ENCODE measurements at places on chromosomes 4 and X.

- DNase-seq: peak; percentile 17
Observed at GRCh38 chrX:136711147-136711546, 63.2 kb downstream of the CD40LG start.

GRCh38 chr4:132992686-132993085 lies 156.4 kb upstream of the PCDH10 start:
- no peak for DNase-seq

- DNase-seq: no peak
Observed at GRCh38 chr4:124958847-124959246, 246.3 kb upstream of the ANKRD50 start.

DNA sequence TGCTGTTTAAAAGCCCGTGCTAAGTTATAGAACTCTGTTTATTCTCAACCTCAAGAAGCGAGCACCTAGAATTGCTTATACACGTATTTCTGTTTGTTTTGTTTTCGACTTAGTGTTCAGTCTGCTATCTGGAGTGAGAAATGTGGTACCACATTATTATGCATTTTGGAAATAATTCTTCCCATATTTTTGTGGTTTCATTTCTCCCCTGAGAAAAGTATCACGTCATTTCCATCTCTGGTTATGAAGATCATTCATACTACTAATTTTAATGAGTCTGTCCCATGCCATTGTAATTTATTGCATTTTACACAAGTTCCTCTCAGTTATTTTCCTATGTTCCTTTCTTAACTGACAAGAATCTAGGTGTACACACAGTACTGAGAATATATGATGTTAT lies 186.0 kb downstream of the DCHS2 start:
- no peak for DNase-seq

- DNase-seq: no peak
Observed at GRCh38 chr4:140268186-140268841, 105.1 kb upstream of the SCOC start.

DNA sequence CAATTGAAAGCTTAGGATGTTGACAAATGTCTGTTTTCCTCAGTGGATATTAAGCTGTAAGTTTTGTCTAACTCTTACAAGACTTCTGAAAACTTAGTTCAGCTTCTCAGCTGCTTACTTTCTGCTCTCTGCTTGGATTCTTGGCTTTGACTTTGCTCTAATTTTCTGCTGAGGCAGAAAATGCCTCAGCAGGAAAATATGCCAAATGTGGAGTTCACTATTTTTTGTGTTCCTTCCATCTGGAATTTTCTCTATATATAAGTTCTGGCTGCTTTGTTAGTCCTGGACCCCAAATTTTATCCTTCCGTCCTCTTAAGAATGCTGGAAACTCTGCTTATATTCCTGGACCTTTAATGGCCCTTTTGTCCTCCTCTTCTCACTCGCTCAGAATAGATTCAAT lies 352.6 kb upstream of the NWD2 start:
- no peak for DNase-seq

DNA sequence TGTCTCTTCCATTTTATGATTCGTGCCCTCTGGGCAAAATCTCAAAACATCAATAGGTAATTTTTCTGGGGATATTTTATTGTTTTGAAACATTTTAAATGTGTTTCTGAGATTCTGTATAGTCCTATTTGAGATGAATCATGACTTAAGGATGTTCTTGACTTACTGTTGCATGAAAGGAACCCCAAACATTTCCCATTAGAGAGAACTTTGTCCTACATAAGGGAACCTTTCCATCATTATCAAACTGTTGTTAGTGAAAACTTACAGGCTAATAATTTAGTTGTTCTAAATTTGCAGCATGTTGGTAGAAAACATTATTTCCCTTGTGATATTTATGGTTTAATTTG lies 523.3 kb downstream of the PPARGC1A start:
- DNase-seq: no peak

- no peak for DNase-seq
Observed at GRCh38 chrX:150361070-150361776, 1.9 kb upstream of the MAMLD1 start.

DNA sequence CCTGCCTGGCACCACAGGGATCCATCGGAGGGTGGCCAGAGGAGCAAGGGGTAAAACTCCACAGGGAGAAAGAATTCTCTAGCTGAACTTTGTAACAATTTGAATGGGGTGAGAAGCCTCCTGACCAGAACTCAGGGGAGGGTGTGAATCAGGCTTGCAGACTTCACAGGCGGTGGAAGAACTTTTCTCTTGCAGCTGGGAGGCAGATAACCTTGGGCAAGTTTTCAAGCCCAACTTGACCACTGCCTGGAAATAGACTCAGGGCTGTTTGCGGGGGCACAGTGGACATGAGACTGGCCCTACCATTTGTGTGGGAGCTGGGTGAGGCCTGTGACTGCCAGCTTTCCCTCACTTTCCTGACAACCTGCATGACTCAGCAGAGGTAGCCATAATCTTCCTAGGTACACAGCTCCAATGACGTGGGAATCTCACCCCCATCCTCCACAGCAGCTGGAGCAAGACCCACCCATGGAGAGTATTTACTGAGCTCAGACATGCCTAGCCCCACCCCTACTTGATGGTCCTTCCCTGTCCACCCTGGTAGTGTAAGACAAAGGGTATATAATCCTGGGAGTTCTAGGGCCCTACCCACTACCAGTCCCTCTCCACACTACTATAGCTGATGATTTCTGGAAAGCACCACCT lies 210.0 kb upstream of the AGTR2 start:
- DNase-seq: no peak

DNA sequence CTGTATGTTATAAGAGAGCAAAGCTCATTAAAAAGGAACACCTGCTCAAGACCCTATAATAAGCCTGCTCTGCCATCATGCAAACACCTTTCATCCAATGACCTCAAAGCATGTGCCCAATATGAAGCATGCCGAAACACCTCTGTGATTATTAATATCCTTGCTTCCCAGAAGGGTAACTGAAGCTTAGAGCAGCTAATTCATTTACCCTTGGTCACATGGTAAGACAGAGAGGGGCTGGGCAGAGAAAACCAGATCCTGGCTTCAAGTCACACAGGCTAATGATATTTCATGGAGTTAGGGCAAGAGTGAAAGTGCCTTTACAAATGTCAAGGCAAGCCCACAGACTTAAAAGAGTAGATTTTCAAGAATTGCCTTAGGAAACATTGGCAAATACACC lies 5.6 kb downstream of the AMOT start:
- no peak for DNase-seq

GRCh38 chrX:136147315-136147901 lies at the start of gene FHL1:
TSS of gene FHL1 (plus strand) at chrX:136147533.
- DNase-seq: no peak

- DNase-seq: no peak
Observed at GRCh38 chrX:113828470-113828869, 755.4 kb upstream of the HTR2C start.

GRCh38 chrX:136185401-136186022 lies 38.2 kb downstream of the FHL1 start:
- DNase-seq: no peak

- DNase-seq: no peak
Observed at GRCh38 chr4:100174985-100175383, 15.3 kb downstream of the DDIT4L start.

- no peak for DNase-seq
Observed at GRCh38 chrX:65642914-65643491, 24.5 kb upstream of the MSN start.

DNA sequence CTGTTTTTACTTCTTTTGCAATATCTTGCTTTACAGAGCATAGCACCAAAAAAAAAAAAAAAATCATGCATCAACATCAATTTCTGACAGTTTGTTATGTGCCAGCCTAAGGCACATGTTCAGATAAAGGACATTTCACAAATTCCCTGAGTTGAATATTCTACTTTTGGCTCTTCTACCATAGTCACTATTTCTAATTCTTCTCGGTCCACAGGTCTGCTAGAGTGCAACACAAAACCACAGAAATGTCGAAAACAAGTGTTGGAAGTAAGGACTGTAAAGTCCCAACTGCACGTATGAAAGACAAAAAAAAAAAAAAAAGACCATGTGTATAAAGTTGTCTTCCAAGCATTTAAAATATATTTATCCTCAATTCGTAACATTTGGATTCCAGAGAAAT lies 494.2 kb upstream of the INTU start:
- DNase-seq: no peak

DNA sequence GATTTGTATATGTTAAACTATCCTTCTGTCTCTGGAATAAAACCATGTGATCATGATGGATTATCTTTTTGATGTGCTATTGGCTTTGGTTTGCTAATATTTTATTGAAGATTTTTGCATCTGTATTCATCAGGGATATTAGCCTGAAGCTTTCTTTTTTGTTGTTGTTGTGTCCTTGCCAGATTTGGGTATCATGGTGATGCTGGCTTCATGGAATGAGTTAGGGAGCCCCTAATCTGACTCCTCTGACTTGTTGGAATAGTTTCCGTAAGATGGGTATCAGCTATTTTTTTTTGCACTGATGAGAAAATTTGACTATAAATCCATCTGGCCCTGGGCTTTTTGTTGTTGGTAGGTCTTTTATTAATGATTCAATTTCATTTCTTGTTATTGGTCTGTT lies 45.7 kb downstream of the ATP10D start:
- no peak for DNase-seq

DNA sequence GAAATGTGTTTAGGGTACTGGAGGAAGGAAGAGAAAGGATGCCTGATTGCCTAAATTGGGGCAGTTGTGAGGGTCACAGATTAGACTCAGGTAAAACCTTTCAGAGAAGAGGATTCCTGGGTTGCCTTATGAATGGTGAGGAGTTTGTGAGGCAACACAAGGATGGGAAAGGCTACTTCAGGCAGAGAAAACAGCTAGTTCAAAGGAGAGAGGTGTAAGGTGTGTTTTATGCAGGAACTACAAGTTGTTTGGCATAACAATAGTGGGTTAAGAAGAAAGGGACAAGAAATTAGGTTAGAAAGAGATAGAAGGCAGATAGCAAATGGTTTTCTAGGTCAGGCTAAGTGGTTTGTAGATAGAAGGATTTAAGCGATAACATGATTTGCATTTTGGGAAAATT lies 75.1 kb upstream of the PGRMC2 start:
- no peak for DNase-seq

DNA sequence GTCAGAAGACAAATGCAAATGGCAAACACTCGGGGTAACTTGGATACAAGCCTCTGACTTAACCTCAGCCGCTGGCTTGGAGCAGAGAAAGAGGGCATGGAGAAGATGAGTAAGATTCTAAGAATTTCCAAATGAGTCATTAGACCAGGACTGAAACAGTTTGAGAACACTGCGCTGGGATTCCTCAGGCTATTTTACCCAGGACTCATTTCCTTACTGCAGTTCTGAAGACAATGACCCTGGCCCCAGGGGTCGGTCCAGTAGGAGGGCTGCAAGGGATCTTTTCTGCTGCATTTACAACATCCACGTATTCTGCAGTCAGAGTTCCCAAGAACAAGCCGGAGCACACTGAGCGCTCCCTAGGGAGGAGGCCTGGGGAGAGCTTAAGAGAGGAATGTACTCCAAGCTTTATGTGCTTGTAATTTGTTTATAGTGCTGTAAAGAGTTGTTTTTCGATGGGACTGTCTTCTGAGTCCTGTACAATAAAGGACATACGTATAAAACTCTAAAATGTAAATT lies 27.3 kb upstream of the SORBS2 start:
- DNase-seq: no peak

DNA sequence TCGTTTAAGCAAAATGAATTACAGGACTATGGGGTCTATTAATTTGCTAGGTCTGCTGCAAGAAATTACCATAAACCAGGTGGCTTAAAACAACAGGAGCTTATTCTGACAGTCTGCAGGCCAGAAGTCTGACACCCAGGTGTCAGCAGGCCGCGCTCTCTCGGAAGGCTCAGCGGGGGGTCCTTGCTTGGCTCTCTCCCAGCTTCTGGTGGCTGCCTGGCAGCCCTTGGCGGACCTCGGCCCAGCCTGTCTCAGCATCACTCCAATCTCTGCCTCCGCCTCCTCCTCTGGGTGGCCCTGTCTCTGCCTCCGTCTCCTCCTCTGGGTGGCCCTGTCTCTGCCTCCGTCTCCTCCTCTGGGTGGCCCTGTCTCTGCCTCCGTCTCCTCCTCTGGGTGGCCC lies 580.5 kb upstream of the FAT1 start:
- DNase-seq: no peak

DNA sequence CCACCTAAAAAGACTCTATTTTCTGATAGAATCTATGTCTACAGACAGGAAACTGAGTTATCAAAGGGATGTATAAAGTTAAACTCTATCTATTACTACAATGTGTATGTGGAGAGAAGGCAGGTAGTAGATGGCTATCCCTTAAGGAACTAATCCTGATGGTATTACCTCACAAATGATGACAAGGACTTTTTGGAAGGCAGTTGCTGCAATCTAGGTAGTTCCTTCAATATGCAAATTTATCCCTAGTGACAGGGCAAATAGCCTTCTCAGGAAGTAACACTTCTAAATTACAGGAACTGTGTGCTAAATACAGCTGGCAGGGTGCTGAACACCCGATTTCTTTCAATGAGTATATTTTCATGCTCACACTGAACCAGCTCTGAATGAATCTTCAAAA lies 177.4 kb downstream of the COL25A1 start:
- no peak for DNase-seq

GRCh38 chr4:110216129-110216528 lies 17.7 kb upstream of the ELOVL6 start:
- DNase-seq: no peak

DNA sequence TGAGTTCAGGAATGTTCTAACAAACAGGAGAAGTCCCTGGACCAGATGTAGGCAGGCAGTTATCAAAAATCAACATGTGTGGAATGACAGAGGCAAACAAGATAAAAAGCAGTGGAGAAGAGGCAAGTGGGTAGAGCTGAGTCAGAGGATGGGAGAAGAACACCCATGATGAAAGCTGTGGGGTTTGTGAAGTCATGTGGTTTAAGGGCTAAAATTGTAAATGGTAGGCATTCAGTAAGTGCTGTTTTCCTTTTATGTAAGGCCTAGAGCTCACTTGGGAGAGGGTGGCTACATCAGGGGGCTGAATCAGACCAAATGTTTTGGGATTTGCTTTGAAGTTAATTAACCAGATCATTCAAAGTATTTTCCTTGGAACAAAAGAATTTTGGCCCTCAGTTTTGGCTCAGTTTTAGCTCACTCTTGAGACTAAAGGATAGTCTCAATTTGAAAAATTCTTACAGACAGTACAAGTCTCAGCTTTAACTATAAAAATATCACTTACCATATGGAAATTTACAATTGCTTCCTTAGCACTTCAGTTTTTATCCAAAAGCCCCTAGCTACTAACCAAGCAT lies 114.5 kb upstream of the PCDH7 start:
- no peak for DNase-seq

DNA sequence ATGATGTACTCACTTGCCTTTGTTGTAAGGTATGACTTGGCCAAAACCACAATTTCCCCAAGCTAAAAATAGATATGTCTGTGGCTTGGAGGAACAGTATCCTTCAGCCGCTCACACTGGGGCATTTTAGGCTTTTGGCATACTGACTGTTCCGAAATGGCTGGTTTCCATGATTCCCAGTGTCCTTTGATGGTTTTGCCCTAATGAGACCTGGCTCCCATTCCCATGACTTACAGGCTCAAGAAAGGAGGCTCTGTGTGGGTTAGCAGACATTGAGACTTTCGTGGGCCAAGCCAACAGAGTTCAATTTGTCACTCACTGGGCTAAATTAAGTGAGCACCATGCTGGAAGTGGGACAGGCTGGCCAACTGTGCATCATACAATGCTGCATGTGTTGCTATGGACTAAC lies 150.6 kb downstream of the CEP135 start:
- no peak for DNase-seq

GRCh38 chr4:46124773-46125413 lies 1.0 kb upstream of the GABRG1 start:
- no peak for DNase-seq
